H1 (cell line): ENCODE measurements at places on chromosomes 6 and 20. TPM values are rescaled to one million over a fixed set of nuclear protein-coding genes. Genes with fewer than 3 reads are reported as not detected.

The JAG1 gene
- 13.5 and 19.7 TPM in 2 replicates for polyA plus RNA-seq

The GSTA1 gene
- polyA plus RNA-seq = 0.08 TPM in 1 of 2 replicates, not detected in the other

The ADTRP gene
- polyA plus RNA-seq = 0.08 and 0.24 TPM in 2 replicates

The ZBP1 gene
- not detected in 2 replicates for polyA plus RNA-seq

The ZNF165 gene
- polyA plus RNA-seq = 0.71 and 1.2 TPM in 2 replicates

The C6orf15 gene
- polyA plus RNA-seq = 0.06 TPM in 1 of 2 replicates, not detected in the other

The POLR3F gene
- 2.8 and 5.7 TPM in 2 replicates for polyA plus RNA-seq

The CALHM6 gene
- 1.8 and 2.0 TPM in 2 replicates for polyA plus RNA-seq

GRCh38 chr20:4406627-4407026, 315.1 kb upstream of the PRND start:
- DNase-seq = no peak

- no peak for DNase-seq
Measured at GRCh38 chr6:71908162-71908765, 21.9 kb downstream of the RIMS1 start.

- DNase-seq = no peak
Measured at GRCh38 chr6:36997811-36998722, 7.4 kb upstream of the FGD2 start.

- no peak for DNase-seq
Measured at GRCh38 chr6:168331058-168331457, 11.5 kb upstream of the DACT2 start.

DNA sequence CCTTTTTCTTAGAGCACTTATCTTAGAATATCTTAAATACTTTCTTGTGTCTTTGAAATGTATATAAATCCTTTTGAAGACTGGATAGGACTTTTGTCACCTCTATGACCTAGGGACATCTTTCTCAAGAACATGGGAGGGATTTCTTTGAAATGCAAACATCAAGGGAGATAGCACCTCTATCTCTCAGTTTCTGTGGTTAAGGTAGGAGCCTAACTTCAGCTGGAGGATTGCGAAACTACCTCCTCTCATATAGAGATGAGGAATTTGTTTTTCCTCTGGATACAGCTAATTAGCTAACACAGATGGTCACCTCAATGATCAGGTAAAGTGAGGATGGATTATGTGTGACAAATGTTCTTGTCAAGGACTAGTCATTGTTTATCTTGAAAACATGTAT, 631.3 kb upstream of the IMPG1 start:
- no peak for DNase-seq

GRCh38 chr6:14876778-14877613, 368.9 kb upstream of the JARID2 start:
- no peak for DNase-seq

DNA sequence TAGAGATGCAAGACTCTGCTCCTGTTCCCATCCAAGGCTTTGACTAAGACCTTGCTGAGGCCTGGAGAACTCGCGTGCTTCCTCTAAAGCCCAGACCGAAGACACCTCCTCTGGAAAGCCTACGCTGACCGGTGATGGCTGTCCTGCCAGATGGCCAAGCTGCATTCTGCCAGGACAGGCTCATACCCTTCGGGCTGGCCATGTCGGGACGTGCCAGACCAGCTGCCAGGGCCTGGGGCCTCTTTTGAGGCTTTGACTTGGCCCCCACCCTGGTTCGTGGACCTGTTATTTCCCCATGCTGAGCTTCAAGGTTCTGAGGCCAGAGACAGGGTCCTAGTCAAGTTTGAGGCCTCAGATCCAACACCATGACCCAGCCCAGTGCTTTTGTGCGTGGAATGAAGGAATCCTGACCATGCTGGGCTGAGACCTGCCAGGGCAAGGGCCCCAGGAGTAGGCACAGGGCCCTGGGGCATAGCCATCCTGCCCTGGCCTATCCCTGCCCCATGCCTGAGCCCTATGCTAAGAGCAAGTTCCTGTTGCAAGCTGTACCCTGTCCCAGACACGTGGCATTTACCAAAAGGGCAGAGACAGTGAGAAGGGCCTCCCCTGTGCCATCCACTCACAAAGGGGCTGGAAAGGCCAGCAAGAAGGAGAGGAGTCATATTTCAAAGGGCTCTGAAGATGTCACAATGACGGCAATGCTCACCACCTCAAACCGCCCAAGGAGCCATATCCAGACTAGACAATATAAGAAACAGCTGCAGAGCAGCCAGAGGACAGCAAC, 42.8 kb downstream of the MRPL14 start:
- DNase-seq = no peak

DNA sequence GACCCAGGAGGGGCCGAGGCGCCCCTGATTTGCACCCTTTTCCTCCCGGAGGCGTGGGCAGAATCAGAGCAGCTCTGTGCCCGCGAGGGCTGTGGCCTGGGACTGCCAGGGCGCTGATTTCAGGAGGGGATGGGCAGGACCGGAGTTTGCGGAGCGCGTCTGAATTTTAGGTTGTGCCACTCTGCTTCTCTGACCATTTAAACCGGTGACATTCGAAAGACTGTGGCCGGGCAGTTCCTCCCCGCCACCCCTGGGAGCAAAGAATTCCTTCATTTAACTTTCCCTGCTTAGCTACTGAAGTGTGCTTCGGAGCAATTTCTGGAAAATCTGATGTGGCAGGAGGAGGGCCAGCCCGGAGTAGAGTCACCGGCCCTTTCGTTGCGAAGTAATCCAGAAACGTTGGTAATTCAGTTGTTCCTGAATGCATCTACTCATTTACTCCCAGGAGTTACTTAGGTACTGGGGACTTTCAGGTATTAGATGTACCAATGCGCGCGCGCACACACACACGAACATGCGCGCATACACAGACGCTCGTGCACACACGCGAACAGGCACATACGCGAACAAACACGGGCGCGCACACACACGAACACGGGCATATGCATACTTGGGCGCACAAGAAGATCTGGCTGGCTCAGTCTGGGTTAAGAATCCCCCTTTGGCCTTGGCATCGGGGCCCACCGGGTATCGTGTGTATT, 568 bp downstream of the CCDC170 start:
- no peak for DNase-seq

GRCh38 chr6:101163611-101164010, 229.9 kb upstream of the GRIK2 start:
- no peak for DNase-seq

- no peak for DNase-seq
Measured at GRCh38 chr6:90365002-90365401, 68.4 kb upstream of the BACH2 start.

- peak; percentile 49 for DNase-seq
Measured at GRCh38 chr6:25963426-25964123, 973 bp downstream of the TRIM38 start.

DNA sequence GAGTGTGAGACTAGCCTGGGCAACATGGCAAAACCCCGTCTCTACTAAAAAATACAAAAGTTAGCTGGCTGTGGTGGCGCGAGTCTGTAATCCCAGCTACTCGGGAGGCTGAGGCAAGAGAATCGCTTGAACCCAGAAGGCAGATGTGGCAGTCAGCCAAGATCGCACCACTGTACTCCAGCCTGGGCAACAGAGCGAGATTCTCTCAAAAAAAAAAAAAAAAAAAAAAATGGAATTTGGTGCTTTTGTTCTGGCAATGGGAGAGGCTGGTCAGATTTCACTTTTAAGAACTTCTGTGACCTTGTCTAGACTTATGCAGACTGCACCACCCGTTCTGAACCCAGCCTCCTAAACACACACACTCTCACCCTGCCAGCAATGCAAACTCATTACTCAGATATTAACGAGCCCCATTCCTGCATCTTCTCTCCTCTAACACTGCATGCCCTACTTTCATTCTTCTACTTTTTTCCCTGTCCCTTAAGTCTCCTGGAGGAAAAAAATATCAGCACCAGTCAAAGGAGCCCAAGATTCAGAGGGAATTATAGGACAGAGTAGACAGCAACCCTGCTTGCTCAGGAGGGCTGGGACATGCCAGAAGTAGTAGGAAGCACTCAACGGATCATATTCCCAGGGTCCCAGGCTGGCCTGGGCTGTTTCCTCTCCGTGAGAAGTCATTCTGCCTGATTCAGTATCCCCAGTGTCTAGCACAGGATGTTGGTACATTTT, 4.4 kb downstream of the MOCS1 start:
- no peak for DNase-seq

DNA sequence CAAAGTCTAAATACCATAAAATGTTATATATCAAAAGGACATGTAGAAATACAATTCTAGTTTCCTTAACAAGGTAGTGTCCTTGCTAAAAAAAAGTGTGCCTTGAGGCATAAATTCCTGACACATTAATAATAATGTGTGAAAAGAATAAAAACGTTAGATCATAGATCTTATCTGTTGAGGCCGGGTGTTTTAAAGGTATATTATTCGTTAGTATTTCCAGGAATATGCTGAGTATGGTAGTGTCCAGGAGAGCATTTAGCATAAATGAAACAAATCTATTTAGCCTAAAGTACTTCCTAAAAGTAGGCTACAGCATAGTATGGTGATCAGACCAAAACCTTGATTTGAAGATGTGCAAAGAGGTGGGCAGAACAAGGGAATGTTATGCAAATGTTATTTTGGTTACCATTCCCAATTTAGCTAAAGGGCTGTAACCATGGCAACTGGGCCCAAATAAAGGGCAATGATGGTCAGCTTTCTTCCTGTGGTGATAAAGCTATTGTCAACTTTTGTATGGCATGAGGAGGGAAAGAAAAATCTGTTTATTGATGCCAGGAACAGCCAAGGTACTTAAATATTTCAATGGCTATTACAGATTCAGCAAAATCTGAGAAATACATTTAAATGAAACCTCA, 18.9 kb downstream of the MKKS start:
- no peak for DNase-seq

DNA sequence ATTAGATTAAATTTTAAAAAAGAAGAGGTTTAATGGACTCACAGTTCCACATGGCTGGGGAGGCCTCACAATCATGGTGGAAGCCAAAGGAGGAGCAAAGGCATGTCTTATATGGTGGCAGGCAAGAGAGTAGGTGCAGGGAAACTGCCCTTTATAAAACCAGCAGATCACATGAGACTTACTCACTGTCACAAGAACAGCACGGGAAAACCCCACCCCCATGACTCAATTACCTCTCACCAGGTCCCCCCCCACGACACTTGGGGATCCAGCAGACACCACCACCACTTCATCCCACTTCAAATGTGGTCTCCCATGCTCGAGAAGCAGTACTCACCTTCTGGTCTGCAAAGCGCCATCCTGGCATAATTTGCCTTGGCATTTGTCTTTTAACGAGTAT, 24.6 kb downstream of the MTFR2 start:
- DNase-seq = no peak

DNA sequence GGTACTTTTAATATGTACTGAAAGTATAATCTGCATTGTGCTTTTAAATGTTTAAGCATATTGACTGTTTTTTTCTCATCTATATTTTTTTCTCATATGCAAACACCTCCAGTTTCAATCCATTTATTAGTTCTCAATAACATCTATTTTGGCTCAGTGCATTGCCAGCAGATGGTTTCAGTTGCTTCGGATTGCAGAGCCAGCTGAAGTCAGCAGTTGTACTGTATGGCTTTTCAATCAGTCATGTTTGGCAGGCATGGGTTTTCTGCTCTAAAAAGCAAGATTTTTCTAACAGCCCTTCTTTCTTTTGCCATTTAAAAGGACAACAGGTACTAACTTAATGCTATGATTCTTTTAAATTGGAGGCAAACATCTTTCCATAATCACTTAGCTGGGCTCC, 121.2 kb downstream of the CD109 start:
- DNase-seq = no peak

DNA sequence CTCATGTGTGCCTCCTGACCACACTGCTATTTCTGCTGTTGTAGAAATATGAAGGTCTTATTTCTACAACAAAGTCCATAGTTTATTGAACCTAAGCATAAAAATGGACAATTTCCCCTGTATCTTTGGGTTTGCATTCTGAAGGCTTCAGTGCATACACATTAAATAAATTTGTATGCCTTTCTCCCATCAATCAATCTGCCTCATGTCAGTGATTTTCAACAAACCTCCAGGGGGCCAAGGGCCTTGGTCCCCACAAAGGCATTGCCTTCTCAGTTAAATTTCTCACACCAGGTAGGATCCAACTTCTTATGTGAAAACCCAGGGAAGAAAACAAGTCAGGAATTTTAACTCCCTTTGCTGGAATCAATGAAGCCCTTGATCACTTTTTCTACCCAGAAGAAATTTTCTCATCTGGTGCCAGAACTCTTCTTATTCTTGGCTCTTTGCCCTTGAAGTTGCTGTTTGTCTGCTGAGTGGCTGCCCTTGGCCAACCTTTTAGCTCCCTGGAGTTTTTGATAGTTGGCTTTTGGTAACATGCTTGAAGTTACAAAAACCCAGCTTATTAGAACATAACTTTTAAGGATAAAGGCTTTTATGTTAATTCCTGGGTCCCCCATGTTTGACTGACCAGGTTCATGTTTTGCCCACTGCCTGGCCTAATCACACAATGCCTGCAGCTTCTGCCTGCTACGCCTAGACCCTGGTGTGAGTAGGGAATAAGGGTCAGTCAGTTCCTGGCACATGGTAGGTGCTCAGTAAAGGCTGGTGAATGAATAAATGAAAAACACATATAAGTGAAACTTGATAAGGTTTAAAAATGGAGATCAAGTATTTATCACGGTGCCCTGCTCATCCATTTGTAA, 37.0 kb downstream of the SHLD1 start:
- no peak for DNase-seq

DNA sequence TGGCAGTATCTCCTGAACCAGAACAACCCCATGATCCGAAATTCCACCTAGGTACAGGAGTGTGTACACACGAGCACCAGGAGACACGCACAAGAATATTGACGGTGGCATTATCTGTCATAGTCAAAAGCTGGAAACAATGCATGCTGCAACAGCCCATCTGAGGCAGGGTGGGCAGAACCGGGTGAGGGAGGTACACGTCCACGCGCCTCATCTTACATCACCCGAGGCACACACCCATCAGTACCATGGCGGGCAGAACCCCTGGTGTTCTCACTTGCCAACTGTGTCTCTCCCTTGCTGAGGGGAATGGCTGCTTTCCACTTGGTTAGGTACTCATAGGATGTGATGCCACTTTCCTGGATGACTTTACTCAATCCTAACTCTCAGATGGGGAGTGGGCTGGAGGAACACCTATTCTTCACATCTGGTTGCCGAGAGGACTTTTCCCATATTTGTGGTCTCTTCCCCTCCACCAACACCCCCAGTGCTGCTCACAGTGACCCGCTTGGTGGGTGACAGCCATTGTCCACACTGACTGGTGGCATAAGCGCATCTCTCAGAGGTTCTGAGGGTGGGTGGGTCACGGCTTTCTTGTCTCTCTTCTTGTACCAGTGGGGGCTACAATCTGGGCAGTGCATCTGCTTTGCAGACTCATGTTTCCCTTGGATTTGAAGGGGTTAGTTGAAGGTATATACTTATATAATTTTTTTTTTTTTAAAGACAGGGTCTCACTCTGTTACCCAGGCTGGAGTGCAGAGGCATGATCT, 13.5 kb downstream of the PPP1R3G start:
- DNase-seq = no peak

DNA sequence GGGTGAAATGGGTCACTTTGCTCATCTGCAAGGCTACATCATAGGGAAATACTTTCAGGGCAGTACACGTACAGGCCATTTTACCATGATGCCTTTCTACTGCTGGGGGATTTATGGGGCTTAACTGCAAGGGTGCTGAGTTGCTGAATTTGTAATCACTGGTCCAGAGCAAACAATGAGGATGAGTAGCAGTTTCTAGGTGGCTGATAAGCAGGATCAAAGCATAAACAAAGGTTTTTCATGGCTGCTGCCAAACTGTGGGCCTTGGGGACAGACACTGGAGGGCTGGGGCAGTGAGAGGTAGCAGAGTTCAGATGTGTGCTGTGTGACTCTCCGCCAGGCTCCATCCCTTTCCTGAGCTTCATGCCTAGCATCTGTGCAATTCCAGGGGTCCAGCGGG, 68.3 kb downstream of the CNBD2 start:
- DNase-seq = no peak

- DNase-seq = no peak
Measured at GRCh38 chr20:44897133-44897532, 11.6 kb downstream of the YWHAB start.
